ENCODE measurements at places on chromosomes 3 and 15. TPM values are rescaled to one million over a fixed set of nuclear protein-coding genes. Genes with fewer than 3 reads are reported as not detected.

GALNT15 gene
- polyA plus RNA-seq = 2.0 TPM

ITIH3 gene
- polyA plus RNA-seq = 2.4 TPM

- no peak for DNase-seq
These were observed 3.0 kb downstream of the PLSCR4 start for GRCh38 chr3:146247911-146248310.

GRCh38 chr15:71706461-71707229 is 103.7 kb upstream of the NR2E3 start:
- no peak for DNase-seq

- no peak for DNase-seq
These were observed 305.6 kb upstream of the TGFBR2 start for GRCh38 chr3:30300809-30301208.

All from right lung (tissue), 10 donors.